ENCODE measurements at places on chromosomes 11 and 22.

- DNase-seq: no peak
Measured at GRCh38 chr11:125952973-125953372, 7.1 kb downstream of the VSIG10L2 start.

DNA sequence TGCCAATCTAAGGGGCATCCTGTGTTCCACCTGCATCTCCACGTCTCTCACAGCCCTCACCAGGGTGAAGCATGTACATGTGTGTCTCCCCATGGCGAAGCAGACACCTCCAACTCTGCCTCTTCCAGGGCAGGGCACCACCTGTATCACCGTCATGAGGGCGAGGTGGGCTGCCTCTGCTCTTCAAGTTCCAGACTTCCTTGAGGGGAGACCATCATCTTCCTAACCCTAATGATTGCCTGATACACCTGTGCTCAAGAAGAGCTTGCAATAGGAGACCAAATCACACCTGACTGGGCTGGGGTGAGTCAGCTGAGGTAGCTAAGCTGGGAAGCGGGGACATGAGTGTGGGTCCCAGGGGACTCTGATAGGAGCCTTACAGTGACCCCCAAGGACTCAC lies 43.7 kb downstream of the GAB4 start:
- DNase-seq: no peak

- DNase-seq: no peak
Measured at GRCh38 chr11:3214420-3214699, 4.3 kb downstream of the MRGPRG start.

GRCh38 chr11:101011881-101012280 lies 117.7 kb downstream of the PGR start:
- no peak for DNase-seq

GRCh38 chr22:44821741-44822475 lies 69.5 kb downstream of the ARHGAP8 start:
- no peak for DNase-seq

DNA sequence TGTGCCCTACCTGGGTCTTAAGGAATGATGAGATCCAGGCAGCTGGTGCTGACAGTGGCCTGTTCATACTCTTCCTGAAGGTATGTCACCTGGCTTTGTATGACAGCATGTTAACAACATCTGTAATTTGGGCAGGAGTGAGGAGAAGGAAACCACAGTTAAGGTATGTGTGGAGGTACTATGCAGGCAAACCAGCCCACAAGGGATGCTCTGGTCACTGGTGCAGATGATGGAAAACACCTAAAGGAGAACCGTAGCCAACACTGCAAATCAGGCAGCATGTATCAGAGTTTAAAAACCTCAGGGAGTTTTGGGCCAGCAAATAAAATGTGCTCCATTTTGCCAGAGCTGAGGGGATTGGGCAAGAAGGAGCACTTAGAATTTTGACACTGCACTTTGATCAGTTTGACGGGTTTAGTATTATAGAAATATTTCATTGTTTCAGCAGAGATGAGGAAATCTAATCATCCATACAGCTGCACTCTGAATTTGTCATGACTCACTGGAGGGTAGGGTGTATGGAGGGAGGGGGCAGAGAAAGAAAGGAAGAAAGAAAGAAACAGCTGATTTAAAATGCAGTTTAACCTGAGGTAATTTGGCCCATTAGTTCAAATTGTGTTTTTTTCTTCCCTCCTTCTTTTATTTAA lies 260.9 kb downstream of the KIRREL3 start:
- no peak for DNase-seq

DNA sequence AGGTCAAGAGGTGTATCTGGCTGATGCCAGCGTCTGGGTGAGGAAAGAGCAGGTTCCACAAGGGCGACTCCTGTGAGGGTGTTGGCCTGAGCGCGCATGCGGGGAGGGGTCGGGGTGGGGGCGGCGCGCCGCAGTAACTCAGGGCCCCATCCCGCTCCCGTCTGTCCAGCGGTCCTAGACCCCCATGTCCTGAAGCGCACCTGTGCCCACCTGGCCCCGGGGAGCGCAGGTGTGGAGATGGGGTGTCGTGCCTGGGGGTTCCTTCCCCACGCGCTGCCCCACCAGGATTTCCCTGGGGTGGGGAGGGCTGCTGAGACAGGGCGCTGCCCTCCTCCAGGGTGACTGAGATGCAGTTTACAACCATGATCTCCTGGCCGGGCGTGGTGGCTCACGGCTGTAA lies 20.9 kb downstream of the RNH1 start:
- DNase-seq: no peak

All from T-helper 22 cell (primary cell).